ENCODE measurements at places on chromosomes 4 and X.

GRCh38 chr4:11438647-11439046, 10.0 kb upstream of the HS3ST1 start:
- DNase-seq, result no peak

DNA sequence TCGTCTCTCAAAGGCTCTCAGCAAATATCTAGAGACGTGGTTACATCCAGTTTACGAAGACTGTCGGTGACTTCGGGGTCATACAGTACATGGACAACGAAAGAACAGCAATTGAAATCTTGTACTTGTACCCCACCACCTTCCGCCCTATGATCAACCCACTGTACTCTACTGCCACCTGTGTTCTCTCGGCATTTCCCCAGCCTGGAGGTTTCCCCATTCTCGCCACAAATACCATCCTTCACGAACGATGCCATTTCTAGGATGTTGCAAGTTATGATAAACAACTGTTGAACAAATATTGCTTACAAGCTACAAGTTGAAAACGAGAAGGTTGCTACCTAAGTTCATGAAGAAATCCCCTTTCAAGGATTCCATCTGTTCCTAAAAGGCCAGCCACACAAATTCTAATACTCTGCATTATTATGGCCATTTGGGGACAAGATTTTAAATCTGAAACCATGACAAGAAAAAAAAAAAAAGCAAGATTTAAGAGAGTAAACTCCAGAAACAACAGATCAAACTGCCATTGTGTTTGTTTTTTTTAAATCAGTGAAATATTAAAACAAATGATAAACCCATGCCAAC, 1.6 kb downstream of the APBB2 start:
- DNase-seq, result no peak

DNA sequence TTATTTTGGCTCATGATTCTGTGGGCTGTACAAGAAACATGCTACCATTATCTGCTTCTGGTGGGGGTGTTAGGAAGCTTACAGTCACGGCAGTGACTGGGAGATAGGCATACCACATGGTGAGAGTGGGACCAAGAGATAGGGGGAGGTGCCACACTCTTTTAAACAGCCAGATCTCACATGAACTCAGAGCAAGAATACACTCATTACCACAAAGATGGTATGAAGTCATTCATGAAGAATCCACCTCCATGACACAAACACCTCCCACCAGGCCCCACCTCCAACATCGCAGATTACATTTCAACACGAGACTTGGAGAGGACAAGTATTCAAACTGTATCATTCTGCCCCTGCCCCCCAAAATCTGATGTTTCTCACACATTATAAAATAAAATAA, 2396.7 kb downstream of the PCDH7 start:
- no peak for DNase-seq

DNA sequence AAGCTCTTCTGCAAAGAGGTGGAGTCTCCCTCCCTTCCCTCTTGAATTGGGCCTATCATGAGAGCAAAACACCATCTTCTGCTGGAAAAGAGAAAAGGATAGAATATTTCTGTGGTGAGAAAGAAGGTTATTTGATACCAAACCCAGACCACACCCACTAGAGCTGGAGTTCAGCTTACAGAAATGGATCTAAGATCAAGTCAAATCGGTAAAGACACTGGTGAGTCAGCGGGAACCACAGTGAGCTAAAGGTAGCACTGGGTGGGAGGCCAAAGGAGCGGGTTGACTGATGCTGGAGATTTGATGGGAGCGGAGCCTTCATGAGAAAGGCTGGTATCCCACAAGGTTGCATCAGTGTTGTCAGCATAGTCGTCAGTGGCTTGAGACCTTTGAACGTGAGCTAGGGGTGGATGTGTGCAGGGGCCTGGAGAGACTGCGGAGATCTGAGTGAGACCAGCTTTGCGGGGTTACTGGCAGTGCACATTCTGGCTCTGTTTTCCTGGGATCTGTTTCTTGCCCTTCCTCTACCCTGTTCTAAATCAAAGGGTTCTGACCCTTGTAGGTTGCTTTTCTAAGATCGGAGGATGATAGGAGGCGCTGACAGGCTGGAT, 106.4 kb upstream of the SCOC start:
- DNase-seq, result no peak

GRCh38 chr4:180665481-180665880, 1577.7 kb upstream of the TENM3 start:
- DNase-seq, result no peak

GRCh38 chr4:74855879-74856278, 61.6 kb upstream of the BTC start:
- no peak for DNase-seq

GRCh38 chr4:139889901-139890300, 224.3 kb downstream of the MGST2 start:
- DNase-seq, result no peak
